ENCODE measurements at places on chromosomes 2 and 18.

GRCh38 chr2:21392649-21393048, 268.9 kb downstream of the TDRD15 start:
- DNase-seq: no peak

- no peak for DNase-seq
Measured at GRCh38 chr2:207533461-207534008, 3.8 kb downstream of the CREB1 start.

GRCh38 chr18:55466789-55467188, 121.2 kb downstream of the TCF4 start:
- DNase-seq: no peak

GRCh38 chr18:10559553-10560451, 34.0 kb downstream of the NAPG start:
- no peak for DNase-seq

- DNase-seq: no peak
Measured at GRCh38 chr2:121561617-121562268, 31.1 kb downstream of the RNU4ATAC start.

DNA sequence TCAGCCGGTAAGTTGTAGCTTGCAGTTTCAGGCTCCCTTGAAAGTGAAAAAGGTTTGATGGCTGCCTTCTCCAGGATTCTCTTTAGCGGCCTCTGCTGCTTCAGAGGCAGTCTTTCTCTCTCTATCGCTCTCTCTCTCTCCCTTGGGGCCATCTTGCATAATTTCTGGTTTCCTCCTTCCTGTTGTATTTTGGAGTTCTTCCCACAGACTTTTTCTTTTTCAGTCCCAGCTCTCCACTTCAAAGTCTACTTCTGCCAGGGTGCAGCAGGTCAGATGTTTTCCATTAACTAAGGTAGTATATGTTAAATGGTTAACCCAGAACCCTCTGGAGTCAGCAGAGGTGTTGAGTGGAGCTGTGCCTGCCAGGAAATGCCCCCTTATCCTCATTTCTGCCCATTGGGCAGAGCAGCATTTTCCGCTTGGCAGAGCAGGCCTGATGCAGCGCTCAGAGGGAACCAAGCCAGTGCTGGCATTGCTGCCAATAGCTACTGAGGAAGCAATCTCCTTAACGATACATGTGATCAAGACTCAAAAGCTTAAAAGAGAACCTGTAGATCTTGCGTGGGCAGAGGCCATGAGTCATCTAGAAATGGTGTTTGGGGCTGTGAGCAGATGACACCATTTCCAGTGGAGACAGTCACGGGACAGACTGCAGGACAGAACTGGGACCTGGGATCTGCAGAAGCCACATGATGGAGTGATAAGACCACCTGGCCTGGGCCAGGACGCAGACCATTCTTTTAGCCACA, 20.8 kb downstream of the DBI start:
- DNase-seq: no peak

- DNase-seq: no peak
Measured at GRCh38 chr2:96500385-96501066, 4.6 kb downstream of the NEURL3 start.

- no peak for DNase-seq
Measured at GRCh38 chr2:104685591-104685990, 168.3 kb upstream of the POU3F3 start.

DNA sequence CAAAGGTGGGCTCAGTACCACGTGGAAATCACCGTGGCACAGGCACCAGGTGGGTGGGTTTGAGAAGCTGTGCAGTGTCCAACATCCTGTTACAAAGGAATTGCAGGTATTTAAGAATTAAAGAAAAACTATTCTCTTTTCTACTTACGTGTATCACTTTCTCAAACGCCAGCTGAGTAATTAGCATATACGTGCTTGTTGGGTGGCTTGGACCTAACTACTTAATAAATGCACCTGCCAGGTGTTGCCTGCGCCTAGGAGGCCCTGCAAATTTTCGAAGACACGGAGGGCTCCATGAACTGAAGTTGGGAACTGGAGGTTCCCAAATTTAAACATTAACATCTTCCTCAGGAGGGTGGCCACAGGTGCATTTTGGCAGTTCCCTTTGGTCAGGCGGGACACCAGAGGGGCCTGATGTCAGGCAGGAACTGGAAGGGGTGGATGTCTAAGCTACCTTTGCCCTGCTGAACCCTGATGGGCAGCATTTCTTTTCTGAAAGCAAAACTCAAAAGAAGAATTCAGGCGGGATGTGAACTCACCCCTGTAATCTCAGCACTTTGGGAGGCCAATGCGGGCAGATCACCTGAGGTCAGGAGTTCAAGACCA, 84.8 kb downstream of the HS6ST1 start:
- no peak for DNase-seq

GRCh38 chr2:6506361-6506794, 359.3 kb downstream of the CMPK2 start:
- no peak for DNase-seq

- DNase-seq: no peak
Measured at GRCh38 chr18:32289483-32290075, 99.7 kb downstream of the MEP1B start.

GRCh38 chr2:12343141-12343540, 373.6 kb upstream of the TRIB2 start:
- DNase-seq: no peak

GRCh38 chr2:233481368-233482142, 85.0 kb downstream of the USP40 start:
- DNase-seq: no peak

DNA sequence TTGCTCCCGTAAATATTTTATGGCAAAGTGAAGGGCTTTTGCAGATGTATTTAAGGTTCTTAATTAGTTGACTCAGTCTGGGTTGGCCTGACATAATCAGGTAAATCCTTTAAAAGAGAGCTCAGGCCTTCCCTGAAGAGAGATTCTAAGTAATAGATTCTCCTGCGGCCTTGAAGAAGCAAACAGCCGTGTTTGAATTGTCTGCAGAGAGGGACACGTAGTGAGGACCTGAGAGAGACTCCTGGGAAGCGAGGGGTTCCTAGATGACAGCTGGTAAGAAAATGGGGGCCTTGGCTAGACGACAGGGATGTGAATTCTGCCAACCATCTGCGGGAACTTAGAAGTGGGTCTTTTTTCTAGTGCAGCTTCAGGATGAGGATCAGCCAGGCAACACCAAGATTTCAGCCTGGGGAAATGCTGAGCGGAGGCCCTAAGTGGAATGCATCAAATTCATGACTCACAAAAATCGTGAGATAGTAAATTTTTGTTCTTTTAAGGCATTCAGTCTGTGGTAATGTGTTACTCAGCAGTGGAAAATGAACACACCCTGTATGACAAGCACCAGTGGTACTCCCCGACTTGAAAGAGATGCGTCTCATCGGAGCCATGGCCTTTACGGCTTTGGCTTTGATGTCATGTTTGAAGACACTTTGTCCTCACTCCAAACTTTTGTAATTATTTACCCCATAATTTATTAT, 62.1 kb upstream of the SMIM21 start:
- DNase-seq: no peak

- no peak for DNase-seq
Measured at GRCh38 chr2:231924889-231925275, 1.3 kb downstream of the NPPC start.

GRCh38 chr2:240645801-240646175, 20.5 kb downstream of the GPR35 start:
- no peak for DNase-seq

GRCh38 chr18:23281626-23282436, 146.5 kb downstream of the CABLES1 start:
- DNase-seq: no peak

- DNase-seq: no peak
Measured at GRCh38 chr2:49002750-49003149, 151.6 kb downstream of the FSHR start.

- no peak for DNase-seq
Measured at GRCh38 chr18:78666666-78667335, 312.8 kb upstream of the SALL3 start.

GRCh38 chr2:137117385-137117784, 352.0 kb downstream of the THSD7B start:
- DNase-seq: no peak

DNA sequence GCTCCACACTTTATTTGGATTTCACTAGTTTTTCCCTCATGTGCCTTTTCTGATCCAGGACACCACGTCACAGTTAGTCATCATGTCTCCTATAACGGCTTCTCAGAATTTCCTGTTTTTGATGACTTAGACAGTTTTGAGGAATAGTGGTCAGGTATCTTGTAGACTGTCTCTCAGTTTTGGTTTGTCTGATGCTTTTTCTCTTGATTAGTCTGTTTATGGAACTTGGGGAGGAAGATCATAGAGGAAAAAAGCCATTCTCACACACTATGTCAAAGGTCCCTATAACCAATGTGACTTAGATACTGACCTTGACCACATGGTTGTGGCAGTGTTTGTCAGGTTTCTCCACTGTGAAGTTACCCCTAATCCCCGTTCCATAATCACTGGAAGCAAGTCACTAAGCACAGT, 89.0 kb downstream of the RAPH1 start:
- DNase-seq: no peak

- no peak for DNase-seq
Measured at GRCh38 chr2:231985823-231986261, 24.3 kb downstream of the DIS3L2 start.

DNA sequence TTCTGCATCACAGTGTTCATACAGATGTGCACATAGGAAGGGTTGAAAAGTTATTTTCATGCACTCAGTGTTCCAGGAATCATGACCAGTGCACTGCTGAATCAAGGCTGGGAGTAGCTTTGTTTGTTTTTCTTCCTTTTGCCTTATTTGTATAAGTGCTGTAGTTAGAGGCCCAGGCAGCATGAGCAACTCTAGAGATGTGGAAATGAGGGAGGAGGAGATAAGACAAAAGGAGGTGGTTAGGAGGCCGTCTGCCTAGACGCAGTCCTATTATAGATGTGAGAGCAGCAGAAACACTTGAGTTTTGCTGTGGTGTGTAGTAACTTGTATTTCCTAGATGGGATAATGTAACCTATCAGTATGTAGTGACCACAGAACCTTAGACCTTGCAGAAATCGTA, 264.3 kb upstream of the RASGRP3 start:
- DNase-seq: no peak

GRCh38 chr18:24543086-24543794, 82.8 kb downstream of the HRH4 start:
- no peak for DNase-seq

DNA sequence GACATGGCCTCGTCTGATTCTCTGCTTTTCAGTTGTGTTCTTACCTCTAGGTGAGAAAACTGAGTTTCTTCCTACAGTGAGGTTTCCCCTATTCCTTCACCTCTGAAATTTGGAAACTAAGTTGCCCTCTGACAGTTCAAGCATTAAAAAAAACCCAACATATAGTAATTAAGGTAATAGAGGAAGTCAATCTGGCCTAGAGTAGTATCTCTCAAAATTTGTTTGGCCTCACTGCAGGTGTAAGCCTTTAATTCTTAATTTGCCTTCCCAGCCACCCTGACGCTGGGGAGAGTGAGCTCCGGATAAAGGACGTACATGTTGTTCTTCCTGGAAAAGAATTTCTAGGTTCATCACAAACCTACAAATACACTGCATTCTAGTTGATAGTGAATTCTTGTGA, 1.4 kb downstream of the CAD start:
- no peak for DNase-seq

- DNase-seq: no peak
Measured at GRCh38 chr2:10762651-10763460, 41.4 kb downstream of the ATP6V1C2 start.

DNA sequence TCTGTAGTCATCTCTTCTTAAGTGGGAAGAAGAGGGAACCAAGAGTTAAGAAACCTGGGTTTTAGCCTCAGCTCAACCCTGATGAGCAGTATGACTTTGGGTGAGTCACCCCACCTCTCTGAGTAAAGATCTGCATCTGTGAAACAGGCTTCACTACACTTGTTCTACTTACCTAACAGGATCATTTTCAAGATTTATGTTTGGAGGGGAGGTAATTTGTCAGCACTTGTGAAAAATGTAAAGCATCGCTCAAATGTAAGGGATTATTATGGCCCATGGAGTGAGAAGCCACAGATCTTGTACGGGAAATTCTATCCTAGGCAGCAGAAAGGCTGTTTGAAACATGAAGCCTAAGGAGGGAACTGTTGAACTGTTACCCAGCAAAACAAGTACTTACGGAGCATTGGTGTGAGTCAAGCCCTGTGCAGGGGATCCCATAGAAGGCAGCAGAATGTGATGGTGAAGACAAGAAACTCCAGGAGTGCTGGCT, 160.6 kb downstream of the PRKCE start:
- no peak for DNase-seq

- no peak for DNase-seq
Measured at GRCh38 chr2:201114846-201115245, 1.1 kb upstream of the CFLAR start.

DNA sequence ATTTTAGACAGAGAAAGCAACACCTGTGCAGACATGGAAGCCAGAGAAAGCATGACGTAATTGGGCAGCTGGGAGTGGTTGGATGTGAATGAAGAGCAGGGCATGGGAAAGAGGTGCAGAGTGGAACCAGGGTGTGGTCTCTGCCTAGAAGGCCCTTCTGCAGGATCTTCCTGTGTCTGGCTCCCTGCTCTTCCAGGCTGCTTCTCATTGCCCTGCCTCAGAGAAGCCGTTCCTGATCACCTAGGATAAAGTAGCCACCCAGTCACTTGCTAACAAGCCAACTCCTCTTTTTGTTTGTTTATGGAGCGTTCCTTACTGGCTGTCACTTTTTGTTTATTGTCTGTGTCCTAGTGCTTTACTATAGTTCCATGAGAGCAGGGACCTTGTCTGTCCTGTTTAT, 28.5 kb downstream of the GALNT1 start:
- DNase-seq: no peak

DNA sequence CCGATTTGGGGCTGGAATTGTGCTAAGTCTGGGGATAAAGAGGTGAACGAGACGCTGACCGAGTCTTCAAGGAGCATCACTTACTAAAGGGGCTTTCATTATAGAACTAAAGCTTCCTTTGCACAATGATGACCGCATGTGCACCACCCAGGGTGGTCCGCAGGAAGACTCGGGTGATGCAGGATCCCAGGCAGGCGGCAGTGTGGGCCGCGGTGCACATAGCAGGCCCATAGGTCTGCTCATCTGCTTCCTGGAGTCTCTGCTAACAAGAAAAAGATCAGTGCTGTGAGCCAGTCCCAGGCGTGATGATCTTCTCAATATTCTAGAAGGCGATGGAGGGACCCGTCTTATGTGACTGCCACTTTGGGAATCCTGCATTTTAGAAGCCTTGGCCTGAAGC, 122.8 kb downstream of the PXDN start:
- no peak for DNase-seq

DNA sequence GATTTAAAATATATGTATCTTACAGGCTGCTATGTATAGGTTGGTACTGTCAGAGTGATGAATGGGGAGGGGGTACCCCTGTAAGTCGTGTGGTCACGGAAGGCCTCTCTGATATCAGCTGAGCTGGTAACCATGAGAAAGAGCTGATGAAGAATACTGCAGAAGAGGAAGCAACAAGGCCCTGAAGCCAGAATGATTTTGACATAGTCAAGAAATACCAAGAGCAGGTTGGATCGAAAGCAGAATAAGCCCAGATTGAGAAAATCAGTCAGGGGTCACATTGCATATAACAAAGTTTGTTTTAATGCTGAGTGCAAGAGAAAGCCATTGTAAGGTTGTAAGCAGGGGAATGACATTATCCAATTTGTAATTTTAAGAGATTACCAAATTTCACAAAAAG, 57.3 kb downstream of the UNC50 start:
- no peak for DNase-seq

- no peak for DNase-seq
Measured at GRCh38 chr2:224518806-224519580, 66.2 kb downstream of the CUL3 start.

All from stimulated activated CD8-positive, alpha-beta memory T cell treated with anti-CD3 and anti-CD28 coated beads, Interleukin-4, amount 100 ng/mL, for 4 hours (primary cell).